NCI-H345 (cell line): ENCODE measurements at places on chromosomes 16 and 17.

DNA sequence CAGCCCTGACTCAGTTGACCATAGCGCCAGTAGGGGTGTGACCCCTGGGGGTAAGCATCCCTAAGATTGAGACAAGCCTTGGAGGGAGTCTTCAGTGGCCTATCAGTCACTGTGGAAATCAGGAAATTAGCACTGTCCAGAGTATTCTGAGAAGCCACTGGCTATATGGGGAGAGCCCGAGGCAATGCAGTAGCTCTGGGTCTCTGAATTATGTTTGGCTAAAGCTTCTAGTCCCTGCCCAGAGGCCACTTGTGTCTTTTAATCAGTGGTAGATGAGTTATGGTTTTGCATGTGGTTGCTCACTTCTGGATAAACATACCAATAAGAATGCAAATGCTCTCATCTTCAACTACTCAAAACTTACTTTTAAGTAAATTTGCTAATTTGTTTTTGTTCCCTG is 100.6 kb upstream of the TOX3 start:
- DNase-seq, result no peak

- no peak for DNase-seq
These were observed 10.5 kb downstream of the MAPT start for GRCh38 chr17:45904866-45905265.

- no peak for DNase-seq
These were observed 279.5 kb upstream of the MYOCD start for GRCh38 chr17:12386225-12386624.

GRCh38 chr17:40490289-40490853 is 11.1 kb downstream of the TNS4 start:
- peak; percentile 83 for DNase-seq

GRCh38 chr16:26647870-26648269 is 418.9 kb upstream of the C16orf82 start:
- no peak for DNase-seq

DNA sequence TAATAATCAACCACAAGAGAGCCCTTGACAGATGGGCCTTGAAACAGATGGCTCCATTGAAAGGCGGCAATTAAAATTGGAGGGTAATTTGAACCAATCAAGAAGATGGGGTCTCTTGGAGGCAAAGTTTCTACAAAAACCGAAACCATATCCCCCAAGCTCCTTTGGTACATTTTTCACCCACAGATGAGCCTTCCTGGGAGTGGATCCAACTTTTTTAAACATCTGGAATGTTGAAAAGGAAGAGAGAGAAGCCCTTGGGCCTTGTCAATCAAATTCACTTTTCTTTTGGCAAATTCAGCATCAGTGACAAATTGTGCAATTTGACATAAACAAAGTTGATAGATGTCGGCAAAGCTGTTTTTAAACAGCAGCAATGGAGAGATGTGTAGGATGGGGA is 13.2 kb upstream of the NUP93 start:
- no peak for DNase-seq

DNA sequence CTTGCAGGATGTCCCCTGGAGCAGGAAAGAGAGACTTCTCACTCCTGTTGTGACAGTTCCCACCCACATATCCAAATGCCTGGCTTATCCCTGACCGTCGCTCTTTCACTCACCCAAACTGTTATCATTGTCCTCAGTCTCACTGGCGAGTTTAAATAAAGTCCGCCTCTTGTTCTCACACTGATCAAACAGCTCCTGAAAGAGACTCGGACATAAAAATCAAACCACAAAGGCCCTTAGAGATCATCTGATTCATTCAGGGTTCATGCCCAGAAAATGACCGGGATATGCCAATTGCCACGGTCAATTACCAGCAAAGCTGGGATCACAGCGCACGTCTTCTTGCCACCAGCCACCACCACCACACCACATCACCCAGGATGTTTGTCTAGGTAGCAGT is 19.9 kb downstream of the GGA3 start:
- DNase-seq, result no peak

DNA sequence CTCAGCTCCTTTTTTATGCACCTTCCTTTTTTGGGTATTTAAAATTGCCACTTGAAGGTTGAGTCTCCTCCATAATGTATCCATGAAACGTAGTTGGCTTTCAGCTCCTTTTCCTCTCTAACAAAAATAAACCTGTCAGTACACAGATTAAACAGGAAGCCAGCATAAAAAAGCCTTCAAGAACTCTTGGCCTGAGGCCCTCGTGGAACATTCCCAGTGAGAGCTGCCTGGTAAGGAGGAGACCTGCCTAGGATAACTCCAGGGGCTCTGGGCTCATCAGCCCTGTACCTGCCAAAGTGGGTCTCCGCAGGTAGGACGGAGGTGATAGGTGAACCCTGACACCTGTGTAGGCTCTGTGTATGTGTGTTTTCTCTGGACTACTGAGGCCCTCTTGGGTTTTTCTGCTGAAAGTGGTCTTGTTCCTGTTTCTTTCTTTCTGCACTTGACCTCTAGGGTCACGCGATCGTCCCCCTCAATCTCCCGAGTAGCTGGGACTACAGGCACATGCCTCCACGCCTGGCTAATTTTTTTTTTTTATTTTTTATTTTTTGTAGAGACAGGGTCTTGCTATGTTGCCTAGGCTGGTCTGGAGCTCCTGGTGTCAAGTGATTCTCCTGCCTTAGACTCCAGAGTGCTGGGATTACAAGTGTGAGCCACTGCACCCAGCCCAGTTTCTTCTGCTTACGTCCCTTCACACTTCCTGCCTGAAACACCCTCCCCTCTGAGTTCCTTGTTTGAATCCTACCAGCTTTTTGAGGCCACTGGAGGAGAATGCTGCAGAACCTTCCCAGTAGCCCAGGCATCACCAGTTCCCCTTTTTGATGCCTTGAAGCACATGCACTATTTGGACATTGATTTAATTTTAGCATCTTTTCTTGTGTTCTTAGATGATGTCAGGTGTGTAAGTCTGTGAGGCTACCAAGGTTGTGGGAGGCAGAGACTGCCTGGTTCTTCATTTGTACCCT is 9.8 kb downstream of the PGS1 start:
- DNase-seq, result no peak

DNA sequence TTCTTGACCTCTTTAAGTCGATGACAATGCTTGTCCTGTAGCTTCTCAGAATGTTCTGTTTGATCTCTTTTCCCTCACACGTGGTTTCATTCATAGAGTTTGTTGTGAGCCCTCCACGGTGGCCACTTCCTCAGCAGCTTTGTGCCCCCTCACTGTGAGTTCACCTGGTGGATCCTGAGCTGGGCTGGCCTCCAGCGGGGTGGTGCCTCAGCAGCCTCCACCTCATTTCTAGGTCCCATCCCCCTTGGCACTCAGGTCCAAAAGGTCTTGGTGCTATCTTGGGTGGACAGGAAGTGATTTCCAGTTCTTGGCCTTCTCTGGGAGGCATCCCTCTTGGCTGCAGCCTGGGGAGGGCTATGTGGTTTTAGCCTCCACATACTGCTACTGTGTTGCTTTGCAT is 203.2 kb upstream of the WSCD1 start:
- DNase-seq, result no peak

DNA sequence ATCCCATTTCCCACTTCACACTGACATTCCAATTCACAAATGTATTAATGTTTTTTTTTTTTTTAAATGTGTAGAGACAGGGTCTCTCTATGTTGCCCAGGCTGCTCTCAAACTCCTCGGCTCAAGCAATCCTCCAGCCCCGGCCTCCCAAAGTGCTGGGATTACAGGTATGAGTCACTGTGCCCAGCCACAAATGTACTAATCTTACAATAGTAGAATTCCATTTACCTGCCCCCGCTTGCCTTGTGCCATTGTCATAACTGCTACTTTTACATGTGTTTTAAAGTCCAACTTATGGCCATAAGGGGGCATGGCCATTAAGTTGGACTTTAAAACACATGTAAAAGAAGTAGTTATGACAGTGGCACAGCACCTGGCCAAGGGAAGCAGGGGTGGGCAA is 4.6 kb downstream of the MMP28 start:
- no peak for DNase-seq

DNA sequence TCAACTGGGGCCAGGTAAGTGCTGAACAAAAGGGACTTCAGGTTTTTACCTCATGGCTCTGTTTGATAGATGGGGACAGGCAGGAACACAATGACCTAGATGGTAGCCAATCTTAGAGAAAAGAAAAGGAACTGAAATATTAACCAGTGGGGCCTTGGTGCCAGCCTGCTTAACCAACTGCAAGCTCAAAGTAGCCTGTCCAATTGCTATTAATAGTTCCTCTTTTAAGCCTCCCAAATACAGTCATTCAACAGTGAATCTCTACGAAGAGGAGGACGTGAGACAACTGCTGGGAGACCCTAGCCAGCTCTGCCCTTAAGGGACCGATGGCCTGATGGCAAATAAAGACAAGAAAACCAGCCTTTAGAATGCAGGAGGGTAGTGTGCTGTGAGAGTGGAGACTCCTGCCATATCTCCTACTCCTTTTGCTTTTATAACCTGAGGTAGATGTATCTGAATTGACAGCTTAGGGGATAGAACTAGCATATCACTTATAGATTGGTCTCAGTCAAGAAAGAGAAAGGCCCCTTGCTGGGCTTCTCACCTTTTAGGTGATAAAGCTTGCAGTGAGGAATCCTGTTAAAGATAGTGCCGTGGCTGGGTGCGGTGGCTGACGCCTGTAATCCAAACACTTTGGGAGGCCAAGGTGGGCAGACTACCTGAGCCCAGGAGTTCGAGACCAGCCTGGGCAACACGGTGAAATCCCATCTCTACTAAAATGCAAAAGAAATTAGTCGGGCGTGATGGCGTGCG is 28.3 kb downstream of the ARSG start:
- no peak for DNase-seq

DNA sequence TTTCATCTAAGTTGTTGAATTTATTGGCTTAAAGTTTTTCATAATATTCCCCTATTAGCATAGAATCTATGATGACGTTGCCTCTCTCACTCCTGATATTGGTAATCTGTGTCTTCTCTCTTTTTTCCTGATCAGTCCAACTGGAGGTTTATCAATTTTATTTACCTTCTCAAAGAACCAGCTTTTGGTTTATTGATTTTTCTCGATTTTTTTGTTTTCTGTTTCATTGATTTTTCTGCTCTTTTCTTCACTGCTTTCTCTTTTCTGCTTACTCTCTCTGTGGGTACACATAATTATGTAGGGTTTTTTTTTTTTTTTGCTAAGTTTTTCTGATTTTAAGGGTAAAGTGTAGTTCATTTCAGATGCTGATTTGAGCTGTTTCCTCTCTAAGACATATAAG is 29.7 kb downstream of the MRTFB start:
- no peak for DNase-seq

GRCh38 chr17:57910462-57911420 is 44.5 kb downstream of the CUEDC1 start:
- peak; percentile 23 for DNase-seq

DNA sequence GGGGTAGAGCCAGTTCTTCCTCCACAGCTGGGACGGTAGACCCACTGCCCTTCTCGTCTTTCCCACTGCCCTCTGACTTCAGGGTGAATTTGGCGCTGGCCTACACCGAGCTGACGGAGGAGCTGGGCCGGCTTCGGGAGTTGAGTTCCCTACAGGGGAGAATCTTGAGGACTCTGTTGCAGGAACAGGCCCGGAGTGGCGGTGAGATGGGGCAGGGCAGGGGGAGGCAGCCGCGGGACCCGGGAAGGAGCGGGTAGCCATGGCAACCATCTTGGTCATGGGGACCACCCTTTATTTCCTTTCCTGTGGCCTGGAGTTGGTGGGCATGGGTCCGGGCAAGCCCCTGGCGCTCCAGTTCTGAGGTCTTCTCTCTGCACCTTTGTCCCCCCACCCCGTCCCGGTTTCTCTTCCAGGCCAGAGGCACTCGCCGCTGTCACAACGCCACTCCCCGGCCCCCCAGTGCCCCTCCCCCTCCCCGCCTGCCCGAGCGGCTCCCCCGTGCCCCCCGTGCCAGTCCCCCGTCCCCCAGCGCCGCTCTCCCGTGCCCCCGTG is 14.4 kb downstream of the TBKBP1 start:
- no peak for DNase-seq
